ENCODE measurements at places on chromosomes 5 and 9.
A peak's percentile ranks its signal among the peaks of the same experiment; 100 is the strongest.

DNA sequence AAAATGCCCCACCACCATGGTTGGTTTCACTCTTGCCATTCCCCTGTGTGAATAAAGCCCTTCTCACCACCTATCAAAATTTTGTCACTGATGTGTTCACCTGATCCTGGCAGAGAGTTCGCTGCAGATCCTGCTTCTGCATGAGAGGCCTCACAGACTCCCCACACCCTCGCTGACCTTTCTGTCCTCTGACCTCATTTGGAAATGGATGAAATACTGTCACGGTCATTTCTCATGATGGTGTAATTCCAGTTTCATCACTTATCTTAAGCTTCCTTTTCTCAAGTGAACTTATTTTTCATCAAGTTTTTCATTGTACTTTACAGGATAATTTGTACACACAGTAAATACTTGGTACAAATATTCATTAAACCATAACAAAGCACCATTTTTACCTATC lies 131.3 kb downstream of the FRMD3 start:
- no peak for DNase-seq

GRCh38 chr5:169204788-169205400 lies 96.0 kb downstream of the SLIT3 start:
- DNase-seq, result no peak

- DNase-seq, result no peak
These were observed 279.8 kb upstream of the PANK3 start for GRCh38 chr5:168858994-168859393.

DNA sequence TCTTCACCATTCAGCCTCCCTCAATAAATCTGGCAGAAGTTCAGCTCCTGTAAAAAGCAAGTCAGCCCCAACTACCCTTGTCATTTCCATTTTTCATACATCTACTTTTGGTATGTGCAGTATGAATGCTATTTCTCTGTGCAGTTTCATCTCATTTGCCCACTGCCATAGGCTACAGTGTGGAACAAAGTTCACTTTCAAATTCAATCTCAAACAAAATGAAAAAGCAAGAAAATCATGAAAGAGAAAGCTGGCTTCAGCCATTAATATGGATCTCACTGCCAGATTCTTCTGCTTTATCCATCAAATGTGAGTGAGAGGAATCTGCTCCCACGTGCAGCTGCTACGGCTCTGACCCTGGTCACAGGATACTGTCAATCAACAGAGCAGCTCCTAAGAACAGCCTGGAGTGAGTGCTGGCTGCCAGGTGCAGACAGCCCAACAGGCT lies 494.2 kb downstream of the ZNF608 start:
- DNase-seq, result no peak

DNA sequence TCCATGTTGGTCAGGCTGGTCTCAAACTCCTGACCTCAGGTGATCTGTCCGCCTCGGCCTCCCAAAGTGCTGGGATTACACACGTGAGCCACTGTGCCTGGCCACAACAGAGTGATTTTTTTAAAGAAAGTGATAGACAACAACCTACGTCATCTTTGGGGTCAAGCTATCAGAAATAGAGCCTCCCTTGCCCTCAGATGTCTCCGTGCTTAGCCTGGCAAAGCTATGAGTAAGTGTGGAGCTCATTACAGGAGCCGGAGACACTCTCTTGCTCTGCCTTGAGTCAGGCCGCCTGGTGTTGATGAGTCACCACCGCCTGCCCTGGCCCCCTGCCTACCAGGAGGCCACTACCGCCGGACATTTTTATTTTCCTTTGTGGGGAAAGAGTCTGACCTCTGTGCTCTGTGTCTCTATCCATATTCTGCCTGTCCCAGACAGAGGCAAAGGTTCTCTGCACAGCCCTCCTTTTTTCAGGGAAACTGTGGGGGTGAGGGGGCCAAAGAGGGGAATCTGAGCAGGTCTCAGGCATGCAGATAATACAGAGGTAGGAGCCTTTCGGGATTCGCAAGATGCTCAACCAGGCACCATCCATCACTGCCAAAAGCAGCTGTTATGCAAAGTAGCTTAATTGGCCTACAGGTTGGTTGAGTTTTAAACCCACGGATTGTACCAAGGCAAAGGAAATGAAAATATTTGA lies 123.7 kb upstream of the CPEB4 start:
- DNase-seq, result peak; percentile 97

GRCh38 chr9:115640887-115641286 lies 512.7 kb upstream of the PAPPA start:
- DNase-seq, result peak; percentile 52

DNA sequence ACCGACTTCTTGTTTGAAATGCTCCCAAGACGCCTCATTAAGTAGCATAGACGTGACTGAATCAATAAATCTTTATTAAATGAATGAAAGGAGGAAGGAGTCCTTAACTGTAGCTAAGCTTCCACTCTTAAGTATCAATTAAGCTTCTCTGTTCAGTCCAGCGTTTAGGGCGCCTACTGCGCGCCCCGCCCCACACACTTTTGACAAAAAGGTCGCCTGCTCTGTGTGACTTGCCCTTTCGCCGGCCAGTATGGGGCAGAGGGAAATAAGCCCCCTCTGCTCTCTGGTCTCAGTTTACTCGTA lies 662 bp upstream of the DOLPP1 start:
- DNase-seq, result no peak

GRCh38 chr5:52453176-52453575 lies 334.5 kb upstream of the ITGA1 start:
- no peak for DNase-seq

GRCh38 chr5:9140202-9140601 lies 405.7 kb downstream of the SEMA5A start:
- no peak for DNase-seq

- DNase-seq, result no peak
These were observed 5.7 kb upstream of the SLC25A48 start for GRCh38 chr5:135828782-135829127.

DNA sequence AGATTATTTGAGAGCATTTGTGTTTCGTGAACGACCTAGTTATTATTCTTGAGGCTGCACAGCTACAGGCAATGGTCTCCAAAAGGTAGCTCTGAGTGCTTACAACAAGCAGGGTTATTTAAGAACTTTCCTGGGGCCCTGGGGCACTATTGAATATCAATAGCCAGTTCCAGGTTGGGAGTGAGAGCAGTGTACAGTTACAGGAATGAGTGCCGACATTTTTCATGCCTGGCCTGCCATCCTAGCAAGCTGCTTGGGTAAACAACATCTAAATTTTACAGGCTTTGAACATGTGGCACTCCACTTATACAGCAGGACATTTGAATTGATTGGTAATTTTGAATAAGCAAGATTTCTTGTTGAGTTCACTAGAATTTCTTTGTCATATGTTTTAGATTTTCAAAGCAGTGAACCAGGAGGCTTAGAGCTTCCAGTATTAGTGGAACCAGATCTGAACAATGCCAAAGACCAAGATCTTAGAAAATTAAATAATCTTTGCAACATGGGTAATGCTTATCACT lies 171.9 kb upstream of the GDNF start:
- no peak for DNase-seq

- DNase-seq, result no peak
These were observed 289.7 kb upstream of the IRX4 start for GRCh38 chr5:2172471-2172870.

DNA sequence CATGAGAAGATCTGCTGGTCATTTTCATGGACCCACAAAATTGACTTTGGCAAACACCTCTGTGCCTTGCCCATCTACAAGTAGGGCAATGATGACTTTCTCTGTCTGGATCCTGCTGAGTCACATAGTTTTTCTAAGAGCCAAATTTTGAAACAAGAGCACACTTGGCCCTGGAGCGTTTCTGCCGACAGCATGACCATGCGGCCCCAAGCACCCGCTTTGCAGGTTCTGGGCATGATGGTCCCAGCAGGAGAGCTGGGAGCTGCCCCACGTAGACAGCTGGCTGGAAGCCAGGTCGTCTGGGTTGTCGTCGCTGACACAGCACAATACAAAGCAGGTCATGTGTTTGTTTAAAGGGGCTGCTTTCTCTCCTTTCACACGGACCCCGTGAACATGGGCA lies 159.8 kb downstream of the SYK start:
- no peak for DNase-seq

DNA sequence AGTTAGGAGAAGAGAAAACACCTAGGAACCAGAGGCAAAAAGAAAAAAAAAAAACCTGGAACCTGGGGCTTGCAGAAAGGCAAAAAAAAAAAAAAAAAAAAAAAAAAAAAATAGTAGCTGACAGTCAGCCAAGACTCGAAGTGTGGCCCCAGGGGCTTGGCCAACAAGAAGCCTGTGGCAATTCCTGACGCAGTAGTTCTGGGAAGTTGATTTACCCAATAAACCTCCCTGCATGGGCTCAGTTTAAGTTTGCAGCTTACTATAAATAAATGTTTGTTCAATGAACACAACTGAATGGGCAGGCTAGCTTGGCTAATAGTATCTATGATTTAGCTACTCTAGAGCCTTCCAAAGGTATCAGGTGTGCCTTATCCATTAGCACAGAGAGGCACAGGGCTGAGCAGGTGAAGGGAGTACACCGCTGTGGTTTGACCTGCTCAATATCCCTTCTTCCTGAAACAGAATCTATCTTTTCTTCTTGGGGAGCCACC lies 21.3 kb upstream of the GLRX start:
- no peak for DNase-seq

GRCh38 chr5:168039566-168040248 lies 251.7 kb upstream of the WWC1 start:
- DNase-seq, result no peak

- DNase-seq, result no peak
These were observed 22.1 kb upstream of the UGCG start for GRCh38 chr9:111874500-111874899.

DNA sequence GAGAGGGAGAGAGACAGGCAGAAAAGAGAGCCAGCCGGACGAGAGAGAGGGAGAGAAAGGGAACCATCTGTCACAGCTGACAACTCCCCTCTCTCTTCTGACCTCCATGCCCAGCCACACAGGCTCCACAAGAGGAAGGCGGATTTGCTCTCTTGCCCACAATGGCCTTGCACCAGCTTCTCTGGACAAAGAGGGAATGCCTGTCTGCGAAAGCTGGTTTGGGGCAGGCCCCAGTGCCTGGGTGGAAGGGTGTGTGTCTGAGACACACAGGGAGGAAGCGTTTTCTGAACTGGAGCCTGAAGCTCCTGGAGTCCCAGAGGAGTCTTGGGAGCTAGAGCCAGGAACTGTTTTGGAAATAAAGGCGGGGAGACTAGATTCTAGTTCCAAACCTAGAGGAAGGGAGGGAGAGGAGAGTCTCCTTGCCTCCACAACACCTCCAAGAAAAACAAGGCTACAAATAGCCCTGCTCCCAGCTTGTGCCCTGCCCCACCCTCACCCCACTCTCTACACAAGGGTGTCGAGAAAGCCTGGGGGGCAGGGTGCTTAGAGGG lies 12.5 kb downstream of the C1QTNF2 start:
- DNase-seq, result no peak

GRCh38 chr5:134437847-134438581 lies 26.3 kb upstream of the CDKN2AIPNL start:
- no peak for DNase-seq

DNA sequence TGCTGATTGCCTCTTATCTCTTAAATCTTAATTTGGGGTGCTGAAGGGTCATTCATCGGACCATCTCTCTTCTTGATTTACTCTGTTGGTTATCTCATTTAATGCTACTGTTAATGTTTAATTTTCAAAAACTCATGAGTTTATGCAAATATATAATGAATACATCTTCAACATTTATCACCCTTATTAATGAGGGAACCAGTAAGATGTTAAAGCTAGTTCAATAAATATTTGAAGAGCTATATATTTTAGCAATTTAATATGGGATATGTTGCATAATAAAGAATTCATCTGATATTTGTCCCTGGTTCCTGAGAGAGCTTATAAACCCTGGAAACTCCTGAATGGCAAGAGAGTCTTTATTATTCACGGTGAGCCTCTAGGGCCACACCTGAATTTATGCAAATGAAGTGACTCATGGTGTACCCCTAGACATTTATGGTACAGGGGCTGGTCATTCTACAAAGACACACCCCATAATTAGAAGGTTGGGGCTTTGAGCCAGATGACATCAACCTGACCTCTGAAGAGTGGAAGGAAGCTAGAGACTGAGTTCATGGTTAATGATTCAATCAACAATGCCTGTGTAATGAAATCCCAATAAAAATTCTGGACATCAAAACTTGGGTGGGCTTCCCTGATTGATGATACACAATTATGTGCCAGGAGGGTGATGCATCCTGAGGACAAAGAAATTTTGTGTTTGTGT lies 339.5 kb upstream of the ZNF608 start:
- peak; percentile 18 for DNase-seq

- DNase-seq, result no peak
These were observed 31.8 kb downstream of the ZFAND5 start for GRCh38 chr9:72333197-72333596.

DNA sequence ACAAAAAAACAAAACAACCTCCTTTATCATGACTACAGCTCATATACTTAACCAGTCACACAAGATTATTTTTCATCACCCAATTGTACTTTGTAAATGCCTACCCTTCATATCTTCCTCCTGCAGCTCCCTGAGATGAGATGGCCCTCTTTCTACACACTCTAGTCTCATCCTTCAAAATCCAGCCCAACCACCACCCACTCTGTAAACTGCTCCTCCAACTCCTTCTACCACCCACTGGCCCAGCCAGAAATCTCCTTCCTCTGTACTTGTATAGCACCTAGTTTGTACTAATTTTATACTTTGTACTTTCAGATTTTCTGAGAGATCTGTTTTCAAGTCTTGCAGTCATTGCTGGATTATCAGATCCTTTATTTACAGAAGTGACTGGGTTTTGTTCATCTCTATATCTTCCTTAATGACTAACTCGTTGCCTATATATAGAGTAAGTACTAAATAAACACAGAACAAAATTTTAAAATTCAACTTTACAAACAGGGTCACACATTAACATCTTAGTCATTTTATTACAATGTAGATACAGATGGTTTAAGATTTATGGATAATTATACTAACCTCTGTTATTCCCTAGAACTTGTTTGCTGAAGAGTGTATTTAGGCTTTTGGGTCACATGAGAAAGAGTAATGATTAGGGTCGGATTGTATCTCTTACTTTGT lies 155.7 kb downstream of the NFIB start:
- DNase-seq, result no peak

DNA sequence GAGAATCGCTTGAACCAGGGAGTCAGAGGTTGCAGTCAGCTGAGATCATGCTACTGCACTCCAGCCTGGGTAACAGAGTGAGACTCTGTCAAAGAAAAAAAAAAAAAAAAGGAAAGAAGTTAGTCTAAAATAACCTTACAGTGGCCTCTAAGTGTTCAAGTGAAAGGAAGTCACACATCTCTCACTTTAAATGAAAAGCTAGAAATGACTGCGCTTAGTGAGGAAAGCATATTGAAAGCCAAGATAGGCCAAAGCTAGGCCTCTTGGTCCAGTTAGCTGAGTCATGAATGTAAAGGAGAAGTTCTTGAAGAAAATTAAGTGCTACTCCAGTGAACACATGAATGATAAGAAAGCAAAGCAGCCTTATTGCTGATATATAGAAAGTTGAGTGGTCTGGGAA lies 38.1 kb downstream of the ITGA1 start:
- no peak for DNase-seq

- DNase-seq, result no peak
These were observed 644 bp downstream of the TSC1 start for GRCh38 chr9:132943651-132944293.

- DNase-seq, result no peak
These were observed 223.9 kb downstream of the SREK1 start for GRCh38 chr5:66367814-66368541.

Data from RWPE1 (cell line).